ENCODE measurements at places on chromosomes 7 and 10.
A peak's percentile ranks its signal among the peaks of the same experiment; 100 is the strongest.

DNA sequence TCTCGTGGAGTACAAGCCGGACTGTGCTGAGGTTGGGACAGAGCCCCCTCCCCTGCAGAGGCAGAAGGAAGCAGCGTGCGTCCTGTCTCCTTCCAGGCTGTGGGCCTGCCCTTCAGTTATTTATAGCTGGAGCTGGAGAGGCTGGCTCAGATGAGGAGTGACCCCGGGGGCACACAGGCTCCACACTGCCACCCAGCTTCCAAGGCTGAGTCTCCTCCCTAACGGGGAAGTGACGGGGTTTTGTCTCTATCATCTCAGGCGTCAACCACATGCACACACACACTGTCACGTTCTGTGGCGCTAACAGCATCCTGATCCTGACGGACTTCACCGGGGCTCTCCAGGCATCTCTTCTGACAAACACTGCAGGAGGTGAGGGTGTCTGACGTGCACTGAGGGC lies 25.4 kb downstream of the AMZ1 start:
- DNase-seq, result no peak

GRCh38 chr10:114668375-114669080 lies 10.5 kb upstream of the ABLIM1 start:
- no peak for DNase-seq

- DNase-seq, result no peak
These were observed 19.3 kb upstream of the ACHE start for GRCh38 chr7:100914879-100915447.

DNA sequence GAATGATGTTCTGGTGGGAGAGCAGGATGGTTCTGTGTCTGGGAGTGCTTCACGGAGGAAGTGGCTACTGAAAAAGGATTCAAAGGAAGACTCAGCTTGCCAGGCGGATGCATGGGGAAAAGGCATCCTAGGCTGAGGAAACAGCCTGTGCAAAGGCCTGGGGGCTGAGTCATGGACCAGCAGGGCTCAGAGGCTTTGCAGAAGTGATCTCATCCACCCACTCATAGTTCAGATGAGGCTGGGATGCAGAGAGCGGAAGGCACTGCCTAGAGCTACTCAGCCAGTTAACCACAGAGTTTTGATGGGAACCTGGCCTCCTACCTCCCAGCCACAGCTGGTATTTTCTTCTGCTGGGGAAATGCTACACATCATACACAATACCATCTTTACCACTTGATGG lies 15.8 kb upstream of the ADAMTS14 start:
- peak; percentile 30 for DNase-seq

GRCh38 chr7:15213093-15213492 lies 310.5 kb upstream of the DGKB start:
- DNase-seq, result no peak

DNA sequence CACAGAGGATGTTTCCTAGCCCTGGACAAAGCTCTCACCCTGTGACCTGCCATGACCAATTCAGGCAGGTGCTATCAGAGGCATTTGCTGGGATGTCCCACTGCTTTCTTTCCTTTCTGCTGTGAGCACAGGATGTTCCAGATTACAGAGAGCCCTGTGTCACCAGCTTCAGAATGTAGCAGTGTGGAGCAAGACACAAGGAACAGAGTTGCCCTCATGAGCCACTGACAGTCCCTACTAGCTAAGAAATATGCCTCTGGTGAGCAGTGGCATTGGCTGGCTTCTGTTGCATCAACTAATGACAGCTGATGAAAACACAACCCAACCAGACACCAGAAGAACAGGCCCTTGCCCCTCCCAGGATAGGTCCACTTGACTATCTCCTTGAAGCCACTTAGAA lies 337.2 kb downstream of the TNS3 start:
- no peak for DNase-seq

- DNase-seq, result no peak
These were observed 33.9 kb downstream of the ANXA8 start for GRCh38 chr10:47449979-47450378.

GRCh38 chr7:39217783-39218182 lies 240.1 kb downstream of the POU6F2 start:
- no peak for DNase-seq

GRCh38 chr10:13658871-13659685 lies 72.3 kb downstream of the PRPF18 start:
- no peak for DNase-seq

- no peak for DNase-seq
These were observed 159.5 kb downstream of the PPP1R9A start for GRCh38 chr7:95066737-95067530.

DNA sequence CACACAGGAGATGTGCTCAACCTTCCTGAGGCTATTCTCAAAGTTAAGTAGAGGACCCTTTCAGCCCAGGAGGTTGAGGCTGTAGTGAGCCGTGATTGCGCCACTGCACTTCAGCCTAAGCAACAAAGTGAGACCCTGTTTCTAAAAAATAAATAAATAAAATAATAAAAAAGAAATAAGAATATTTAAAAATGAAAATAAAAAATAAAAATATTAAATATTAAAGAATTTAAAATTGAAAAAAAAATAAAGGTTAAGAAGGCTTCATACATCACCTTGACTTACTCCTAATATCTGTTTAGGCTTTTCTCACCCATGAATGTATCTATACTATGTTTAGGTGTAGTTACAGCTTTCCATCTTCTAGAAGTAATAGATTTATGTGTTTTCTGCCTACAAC lies 187.5 kb upstream of the AGK start:
- no peak for DNase-seq

DNA sequence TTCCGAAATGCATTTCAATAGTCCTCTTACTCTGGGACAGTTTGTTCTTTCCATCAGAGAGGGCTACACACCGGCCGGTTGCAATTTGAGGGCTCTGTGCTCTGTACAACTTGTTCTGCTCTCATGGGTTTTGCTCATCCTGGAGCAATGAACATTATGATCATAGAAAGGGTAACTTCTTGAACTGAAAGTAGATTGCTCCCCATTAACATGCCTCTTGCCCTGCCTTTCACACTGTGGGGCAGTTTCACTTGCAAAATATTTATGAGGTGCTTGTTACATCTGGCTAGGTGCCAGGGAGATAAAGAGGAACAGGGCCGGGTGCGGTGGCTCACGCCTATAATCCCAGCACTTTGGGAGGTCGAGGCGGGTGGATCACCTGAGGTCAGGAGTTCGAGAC lies 97.3 kb upstream of the MPP7 start:
- no peak for DNase-seq

DNA sequence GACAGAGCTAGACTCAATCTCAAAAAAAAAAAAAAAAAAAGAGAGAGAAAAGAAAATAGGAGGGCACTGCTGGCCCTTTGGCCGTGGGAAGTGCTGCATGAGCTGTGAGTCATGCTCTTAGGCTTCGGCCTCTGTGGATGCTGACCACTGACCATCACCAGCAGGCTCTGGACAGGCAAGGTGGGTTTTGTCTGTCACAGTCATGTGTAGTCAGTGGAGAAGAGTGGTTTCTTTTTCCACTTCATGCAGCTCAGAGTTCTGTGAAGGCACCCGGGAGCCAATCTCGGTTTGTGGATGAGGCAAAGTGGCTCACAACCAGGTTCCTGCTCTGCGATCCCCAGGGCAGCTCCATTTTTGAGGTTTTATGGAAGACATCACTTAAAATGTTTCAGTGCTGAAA lies 58.1 kb downstream of the PRTFDC1 start:
- no peak for DNase-seq

DNA sequence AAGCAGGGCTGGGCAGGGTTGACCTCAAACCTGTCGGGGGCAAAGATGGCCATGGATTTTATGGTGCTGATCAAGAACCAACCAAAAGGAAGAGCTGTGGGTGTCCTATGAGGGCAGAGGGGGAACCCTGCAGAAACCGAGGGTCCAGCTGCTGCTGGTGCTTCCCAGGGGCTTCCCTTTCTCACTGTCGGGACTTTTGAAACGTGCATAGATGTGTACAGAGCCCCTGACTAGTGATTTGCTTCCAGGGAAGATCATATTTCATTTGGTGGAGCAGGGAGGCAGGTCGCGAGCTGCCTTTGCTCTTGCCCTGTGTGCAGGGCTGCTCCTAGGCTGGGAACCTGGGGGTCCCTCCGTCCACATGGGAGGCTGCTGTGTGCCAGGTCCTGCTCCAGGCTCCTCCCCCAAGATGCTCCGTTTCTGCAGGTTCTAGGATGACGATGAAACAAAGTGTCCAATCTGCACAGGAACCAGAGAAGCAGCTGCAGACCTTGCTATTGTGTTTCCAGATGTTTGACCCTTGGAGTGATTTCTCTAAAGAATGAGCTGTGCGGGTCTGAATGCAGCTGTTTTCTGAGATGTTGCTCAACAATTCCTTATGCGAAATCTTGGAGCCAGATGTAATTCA lies 9.4 kb upstream of the INPP5A start:
- no peak for DNase-seq

GRCh38 chr7:91940171-91940570 lies 491 bp upstream of the AKAP9 start:
- peak; percentile 0 for DNase-seq

DNA sequence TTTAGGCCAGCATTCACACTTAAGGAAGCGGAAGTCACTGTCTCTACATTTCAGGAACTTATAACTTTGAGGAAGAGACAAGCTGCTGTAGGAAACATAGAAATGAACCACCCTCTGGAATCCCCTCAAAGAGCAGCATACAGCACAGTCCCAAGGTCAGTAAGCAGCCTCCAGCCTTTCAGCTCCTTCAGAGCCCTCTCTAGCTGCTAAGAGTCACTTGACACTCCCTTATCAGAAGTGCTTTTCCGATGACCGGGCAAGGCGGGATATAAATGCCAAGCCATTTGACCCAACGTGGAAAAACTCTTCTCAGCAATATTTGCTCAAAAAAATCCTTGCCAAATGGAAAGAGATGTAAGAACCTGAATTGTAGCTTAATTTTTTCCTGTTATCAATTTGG lies 1284.3 kb downstream of the XPNPEP1 start:
- no peak for DNase-seq

DNA sequence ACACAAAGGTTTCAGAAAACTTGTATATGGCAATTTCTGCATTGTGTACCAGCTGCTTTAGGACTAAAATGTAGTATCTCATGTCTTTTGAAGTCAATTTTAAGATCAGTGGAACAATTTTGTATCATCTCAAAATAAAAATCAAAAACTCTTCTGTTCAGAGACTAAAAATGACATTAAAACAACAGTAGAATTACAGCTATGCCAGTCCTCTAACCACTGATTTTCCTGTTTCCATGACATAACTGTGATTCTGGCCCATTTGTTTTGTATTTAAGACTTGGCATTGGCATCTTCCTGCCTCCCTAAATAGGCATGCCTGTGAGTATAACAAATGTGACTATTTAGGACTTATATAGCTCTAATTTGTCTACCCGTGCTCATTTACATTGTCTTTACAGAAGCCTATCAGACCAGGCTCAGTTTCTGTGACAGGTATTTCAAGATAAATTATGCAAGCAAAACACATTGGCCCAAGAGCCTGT lies 29.1 kb upstream of the VPS41 start:
- DNase-seq, result no peak

DNA sequence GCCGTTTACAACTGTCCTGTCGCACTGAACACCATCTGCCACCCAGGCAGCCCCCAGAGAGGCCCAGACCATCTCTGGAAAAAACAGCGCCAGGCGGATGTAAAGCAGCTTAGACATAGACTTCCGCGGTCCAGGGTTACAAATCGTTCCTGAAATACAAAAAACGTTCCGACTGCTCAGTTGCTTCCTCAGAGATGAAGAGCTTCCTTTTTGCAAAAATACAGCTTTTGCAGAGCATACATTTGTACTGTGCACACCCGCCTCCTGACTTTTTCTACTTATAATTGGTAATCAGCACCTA lies 11.4 kb downstream of the DAGLB start:
- no peak for DNase-seq

- DNase-seq, result peak; percentile 84
These were observed at the start of the genes MRPL43 and TWNK for GRCh38 chr10:100986952-100987684. TSS of gene MRPL43 (minus strand) at chr10:100987497. CDS start at chr10:100987443, 54 bp downstream. TSS of gene TWNK (plus strand) at chr10:100987543. CDS start at chr10:100988211, 668 bp downstream.

DNA sequence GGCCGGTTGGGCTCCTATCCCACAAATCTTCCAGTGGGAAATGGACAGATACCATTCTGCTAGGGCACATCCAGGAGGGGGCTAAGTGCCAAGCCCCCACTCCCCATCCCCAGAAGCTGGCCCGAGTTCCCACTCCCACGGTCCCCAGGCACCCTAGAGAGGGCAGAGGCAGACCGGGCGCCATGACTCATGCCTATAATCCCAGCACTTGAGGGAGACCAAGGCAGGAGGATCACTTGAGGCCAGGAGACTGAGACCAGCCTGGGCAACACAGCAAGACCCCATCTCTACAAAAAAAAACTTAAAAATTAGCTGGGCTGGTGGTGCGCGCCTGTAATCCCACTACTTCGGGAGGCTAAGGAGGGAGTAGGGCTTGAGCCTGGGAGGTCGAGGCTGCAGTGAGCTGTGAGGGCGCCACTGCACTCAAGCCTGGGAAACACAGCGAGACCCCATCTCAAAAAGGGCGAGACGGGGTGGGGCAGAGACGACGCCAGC lies 870 bp downstream of the GNA12 start:
- no peak for DNase-seq

- no peak for DNase-seq
These were observed 29.0 kb downstream of the RASGEF1A start for GRCh38 chr10:43237631-43238446.

DNA sequence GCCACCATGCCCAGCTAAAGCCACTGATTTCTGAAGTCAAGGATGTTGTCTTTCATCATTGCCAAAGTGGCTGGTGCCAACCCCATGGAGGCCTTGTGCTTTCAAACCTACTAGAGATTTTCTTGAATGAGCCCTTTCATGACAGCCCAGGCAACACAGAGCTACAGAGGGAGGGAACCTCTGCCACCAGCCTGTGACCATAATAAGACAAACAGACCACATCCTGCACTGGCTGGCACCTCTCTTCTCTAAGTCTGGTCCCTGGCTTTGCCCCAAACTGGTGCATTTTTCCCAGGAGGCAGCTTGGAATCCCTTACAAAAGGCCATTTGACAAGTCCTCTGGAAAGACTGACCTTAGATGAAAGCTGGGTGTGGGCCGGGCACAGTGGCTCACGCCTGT lies 348.8 kb downstream of the GALNT17 start:
- no peak for DNase-seq

DNA sequence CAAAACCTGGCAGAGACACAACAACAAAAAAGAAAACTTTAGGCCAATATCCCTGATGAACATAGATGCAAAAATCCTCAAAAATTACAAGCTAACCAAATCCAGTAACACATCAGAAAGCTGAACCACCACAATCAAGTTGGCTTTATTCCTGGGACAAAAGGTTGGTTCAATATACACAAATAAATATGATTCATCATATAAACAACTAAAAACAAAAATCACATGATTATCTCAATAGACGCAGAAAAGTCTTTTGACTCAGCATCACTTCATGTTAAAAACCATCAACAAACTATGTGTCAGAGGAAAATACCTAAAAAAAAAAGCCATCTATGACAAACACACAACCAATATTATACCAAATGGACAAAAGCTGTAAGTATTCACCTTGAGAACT lies 283.5 kb downstream of the THSD7A start:
- DNase-seq, result no peak

GRCh38 chr7:158706273-158706704 lies 1.7 kb upstream of the NCAPG2 start:
- DNase-seq, result no peak

- DNase-seq, result no peak
These were observed 335.3 kb downstream of the FGFR2 start for GRCh38 chr10:121262774-121263430.
